ENCODE measurements at places on chromosomes 1 and 21.

DNA sequence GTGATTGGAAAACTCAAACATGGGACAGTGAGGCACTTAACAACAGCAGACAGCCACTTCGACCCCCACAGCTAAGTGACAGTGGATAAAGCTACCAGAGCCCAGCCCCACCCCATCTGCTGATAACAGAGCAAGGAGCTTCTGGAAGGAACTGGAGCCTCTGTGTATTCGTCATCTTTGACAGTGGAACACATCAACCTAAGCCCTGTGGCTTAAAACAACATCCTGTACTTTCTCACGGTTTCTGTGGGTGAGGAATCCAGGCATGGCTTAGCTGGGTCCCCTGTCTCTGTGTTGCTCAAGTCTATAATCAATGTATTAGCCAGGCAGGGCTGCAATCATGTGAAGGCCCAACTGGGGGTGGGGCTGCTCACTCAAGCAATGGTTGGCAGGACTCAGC lies 18.4 kb upstream of the SIPA1L2 start:
- no peak for DNase-seq

DNA sequence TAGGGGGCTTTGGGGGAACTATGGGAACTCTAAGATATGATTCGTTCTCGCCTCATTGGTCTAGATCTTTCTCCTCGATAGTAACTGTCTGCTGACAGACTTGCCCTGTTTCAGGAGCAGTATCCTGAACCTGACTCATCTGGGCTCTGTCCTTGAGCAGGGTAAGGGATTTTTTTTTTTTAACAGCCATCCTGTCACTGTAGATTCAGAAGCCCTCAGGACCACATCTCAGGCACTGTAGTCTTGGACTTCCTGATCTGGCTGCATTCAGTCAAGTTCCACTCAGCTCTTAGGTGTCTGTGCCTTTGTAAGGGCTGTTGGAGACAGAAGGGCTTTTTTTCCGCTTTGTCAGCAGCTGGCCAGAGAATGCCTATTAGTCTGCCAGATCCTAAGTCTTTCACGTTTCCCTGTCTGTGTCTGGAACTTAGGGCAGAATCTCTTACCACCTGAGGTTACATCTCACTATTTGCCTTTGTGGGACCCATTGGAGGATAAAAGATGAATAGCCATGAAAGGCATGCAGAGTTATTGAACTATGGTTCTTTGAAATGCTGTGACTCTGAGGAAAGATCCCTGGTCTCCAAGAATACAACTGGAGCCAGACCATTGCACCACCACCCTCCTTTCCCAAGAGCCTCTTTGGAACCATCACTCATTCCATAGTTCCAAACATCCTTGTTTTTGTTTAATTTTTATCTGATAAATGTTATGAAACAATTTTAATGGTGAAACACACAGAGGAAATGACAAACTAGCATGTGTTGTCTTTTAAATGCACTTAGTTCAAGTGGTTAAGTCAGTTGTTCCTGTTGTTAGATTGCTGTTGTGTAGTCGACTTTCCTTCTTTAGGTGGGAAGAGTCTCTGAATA lies 49.7 kb upstream of the MACF1 start:
- DNase-seq: no peak

DNA sequence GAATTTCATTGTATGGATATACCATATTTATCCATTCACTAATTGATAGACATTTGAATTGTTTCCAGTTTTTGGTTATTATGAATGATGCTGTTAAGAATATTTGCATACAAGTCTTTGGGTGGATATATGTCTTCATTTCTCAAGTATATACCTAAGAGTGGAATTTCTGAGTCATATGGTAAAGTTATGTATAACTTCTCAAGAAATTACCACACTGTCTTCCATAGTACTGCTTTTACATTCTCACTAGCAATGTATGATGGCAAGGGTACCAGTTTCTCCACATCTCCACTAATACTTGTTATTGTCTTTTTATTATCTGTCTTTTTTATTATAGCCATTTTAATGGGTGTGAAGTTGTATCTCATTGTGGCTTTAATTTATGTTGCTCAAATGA lies 74.6 kb upstream of the TENT5C start:
- no peak for DNase-seq

GRCh38 chr1:59146056-59146455 lies 150.8 kb upstream of the FGGY start:
- DNase-seq: no peak

DNA sequence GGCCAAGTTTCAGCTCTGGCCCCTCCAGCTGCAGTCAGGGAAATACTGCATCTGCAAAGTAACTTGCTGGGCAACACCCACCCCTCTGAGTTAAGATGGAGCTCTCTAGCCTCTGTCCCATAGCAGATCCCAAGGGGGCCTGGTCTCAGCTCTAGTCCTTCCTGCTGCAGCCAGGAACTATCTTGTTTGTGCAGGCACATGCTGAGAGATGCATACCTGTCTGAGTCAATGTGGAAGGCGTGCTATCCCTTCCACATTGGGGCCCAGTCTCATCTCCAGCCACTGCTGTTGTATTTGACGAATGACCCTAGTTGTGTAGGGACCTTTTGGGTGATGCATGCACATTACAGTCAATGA lies 76.4 kb downstream of the CTH start:
- no peak for DNase-seq

- no peak for DNase-seq
Observed at GRCh38 chr1:115130786-115131185, 41.5 kb upstream of the TSPAN2 start.
